ENCODE measurements at places on chromosomes 12 and 14.

GRCh38 chr12:89657066-89657465 is 51.6 kb downstream of the ATP2B1 start:
- no peak for DNase-seq

- DNase-seq, result no peak
These were observed 42.9 kb downstream of the IGF1 start for GRCh38 chr12:102437511-102437910.

DNA sequence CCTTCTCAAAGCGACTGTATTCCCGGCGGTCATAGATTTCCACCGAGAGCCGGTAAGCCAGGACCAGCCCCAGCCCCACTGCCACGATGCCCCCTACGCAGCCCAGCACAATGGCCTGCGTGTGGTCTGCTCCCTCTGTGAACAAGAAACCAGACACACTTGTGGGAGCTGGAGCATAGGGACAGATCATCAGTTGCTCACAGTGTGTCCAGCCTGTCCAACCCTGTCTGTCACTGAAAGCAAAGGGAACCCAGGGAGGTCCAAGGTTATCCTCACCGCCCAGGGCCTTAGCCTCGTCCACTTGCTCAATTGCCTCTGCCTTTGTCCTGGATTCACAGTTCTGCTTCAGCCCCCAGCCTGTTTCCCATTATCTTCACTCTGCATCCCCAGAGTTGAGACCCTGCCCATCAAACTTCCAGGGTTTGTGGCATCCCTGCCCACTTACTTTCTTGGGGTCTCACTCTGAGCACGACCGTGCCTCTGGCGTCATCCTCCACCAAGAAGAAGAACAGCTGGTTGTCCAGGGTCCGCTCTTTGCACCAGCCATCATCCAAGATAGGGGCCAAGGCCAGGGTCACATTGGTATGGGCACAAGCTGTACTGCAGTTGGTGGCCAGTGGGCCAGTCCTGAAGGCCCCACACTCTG is 11.3 kb upstream of the CSAD start:
- no peak for DNase-seq

- DNase-seq, result no peak
These were observed 341.7 kb upstream of the KITLG start for GRCh38 chr12:88921890-88922532.

- no peak for DNase-seq
These were observed 450 bp downstream of the SINHCAF start for GRCh38 chr12:31325524-31325875.

- DNase-seq, result no peak
These were observed 6.8 kb downstream of the YBX3 start for GRCh38 chr12:10716277-10716676.

- no peak for DNase-seq
These were observed 28.0 kb downstream of the DERA start for GRCh38 chr12:15939111-15939510.

- no peak for DNase-seq
These were observed 7.5 kb upstream of the KLHL42 start for GRCh38 chr12:27772328-27773049.
